ENCODE measurements at places on chromosomes 7 and 10.
A peak's percentile ranks its signal among the peaks of the same experiment; 100 is the strongest.

- no peak for DNase-seq
Observed at GRCh38 chr7:131553931-131554330, 2.5 kb downstream of the PODXL start.

GRCh38 chr10:45425621-45426563 is 51.9 kb downstream of the ALOX5 start:
- no peak for DNase-seq

DNA sequence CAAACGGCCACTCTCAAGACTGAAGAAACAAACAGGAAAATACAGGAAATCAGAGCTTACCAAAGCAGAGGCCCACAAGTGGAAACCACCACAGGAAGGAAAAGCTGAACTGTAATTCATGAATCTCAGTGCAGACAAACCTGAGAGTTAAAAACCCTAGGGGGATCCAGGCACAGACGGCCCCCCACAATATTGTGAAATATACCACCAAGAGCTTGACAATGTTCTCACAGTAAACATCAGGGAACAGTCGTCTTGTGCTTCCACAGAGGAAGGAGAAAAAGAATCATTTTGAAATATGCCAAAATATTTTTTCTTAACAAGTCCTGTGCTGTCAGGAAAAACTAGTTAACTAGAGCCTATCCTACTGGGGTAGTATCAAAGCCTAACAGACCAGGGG is 68.2 kb upstream of the NRG3 start:
- DNase-seq, result no peak

GRCh38 chr10:76444034-76444800 is 1012.8 kb downstream of the LRMDA start:
- peak; percentile 69 for DNase-seq

DNA sequence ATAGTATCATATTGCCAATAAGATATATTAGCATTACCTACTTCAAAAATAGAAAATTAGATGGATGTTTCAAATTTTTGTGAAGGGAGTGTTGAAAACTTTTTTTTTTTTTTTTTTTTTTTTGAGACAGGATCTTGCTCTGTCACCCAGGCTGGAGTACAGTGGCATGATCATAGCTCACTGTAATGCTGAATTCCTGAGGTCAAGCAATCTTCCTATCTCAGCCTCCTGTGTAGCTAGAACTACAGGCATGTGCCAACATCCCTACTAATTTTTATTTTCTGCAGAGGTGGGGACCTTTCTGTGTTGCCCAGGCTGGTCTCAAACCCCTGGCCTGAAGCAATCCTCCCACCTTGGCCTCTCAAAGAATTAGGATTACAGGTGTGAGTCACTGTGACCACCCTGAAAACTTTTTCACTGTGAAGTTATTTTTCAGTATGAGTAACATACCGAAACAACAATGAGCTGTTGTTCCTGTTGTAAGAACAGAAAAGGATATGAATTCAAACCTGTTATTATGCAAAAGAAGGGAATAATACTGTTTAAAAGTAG is 266.9 kb downstream of the NEBL start:
- no peak for DNase-seq

- no peak for DNase-seq
Observed at GRCh38 chr10:116143673-116144222, 129.3 kb downstream of the GFRA1 start.

- DNase-seq, result no peak
Observed at GRCh38 chr10:75379212-75379724, 22.3 kb downstream of the ZNF503 start.

- peak; percentile 81 for DNase-seq
Observed at GRCh38 chr10:86756511-86757112, at the start of gene BMPR1A. BMPR1A (plus strand) TSS chr10:86756619; CDS start chr10:86876019, 119,400 bp downstream.

DNA sequence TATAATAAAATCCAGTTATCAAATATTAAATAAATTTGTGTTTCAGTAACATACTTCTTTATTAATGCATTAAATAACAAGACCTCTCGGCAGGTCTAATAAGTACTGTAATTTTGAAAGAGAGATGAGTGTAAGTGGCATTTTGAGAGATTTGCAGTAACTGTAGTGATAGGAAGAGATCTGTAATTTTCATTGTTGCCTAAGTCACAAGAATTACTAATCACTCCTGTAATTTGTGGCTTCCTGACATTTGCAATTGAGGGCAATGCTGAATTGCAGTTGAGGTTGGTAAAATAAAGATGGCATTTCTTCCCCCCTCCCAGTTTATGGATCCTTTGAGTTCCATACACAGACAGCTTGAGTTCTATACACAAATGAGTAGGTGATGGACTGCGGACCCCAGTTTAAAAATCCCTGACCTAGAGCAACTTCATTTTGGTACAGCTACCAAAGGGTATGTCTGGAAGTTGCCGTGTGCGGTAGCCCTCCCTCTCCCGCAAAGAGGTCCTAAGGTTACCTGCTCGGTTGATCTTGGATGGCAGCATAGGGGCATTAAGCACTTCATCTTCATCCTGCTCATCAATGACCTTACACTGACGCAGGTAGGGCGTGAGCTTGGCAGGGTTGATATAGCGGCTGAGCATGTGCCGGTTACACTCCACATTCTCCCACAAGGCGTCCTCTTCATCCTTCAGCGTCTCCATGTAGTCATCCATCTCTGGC is 96.4 kb downstream of the CARD11 start:
- no peak for DNase-seq

GRCh38 chr10:34186745-34187144 is 628.4 kb downstream of the PARD3 start:
- DNase-seq, result no peak

DNA sequence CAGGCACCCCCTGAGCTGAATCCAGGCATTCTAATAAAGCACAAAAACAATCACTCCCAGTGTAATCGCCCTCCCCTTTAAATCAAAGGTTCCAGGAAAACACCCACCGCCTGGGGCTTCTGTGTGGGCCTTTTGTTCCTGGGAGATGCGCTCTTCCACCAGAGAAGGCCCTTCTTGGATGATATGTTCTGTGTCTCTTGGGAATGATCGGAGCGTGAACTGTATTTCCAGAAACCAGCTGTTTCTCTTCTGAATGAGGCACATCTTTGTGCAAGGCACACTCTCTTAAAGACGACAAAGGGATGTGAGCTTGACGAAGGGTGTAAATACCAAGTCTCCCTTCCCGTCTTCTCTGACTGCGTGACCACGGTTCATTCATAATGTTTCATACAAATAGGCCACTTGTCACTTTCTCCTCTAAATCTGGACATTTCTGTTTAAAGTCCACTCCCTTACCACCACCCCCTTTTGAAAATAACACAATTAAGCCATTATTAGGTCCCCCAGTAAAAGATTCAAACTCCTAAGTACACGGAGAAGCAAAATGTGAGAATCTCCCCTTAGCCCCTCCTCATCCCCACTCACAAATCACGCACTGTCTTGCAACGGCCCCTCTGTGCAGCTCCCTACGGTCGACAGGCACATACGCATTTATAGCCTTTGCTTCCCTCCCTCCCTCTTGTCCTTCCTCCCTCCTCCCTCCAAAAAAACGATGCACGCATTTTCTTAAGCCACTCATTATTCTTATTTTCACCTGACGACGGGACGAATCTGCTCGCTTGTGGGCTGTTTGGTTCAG is 45.6 kb upstream of the ENO4 start:
- no peak for DNase-seq

DNA sequence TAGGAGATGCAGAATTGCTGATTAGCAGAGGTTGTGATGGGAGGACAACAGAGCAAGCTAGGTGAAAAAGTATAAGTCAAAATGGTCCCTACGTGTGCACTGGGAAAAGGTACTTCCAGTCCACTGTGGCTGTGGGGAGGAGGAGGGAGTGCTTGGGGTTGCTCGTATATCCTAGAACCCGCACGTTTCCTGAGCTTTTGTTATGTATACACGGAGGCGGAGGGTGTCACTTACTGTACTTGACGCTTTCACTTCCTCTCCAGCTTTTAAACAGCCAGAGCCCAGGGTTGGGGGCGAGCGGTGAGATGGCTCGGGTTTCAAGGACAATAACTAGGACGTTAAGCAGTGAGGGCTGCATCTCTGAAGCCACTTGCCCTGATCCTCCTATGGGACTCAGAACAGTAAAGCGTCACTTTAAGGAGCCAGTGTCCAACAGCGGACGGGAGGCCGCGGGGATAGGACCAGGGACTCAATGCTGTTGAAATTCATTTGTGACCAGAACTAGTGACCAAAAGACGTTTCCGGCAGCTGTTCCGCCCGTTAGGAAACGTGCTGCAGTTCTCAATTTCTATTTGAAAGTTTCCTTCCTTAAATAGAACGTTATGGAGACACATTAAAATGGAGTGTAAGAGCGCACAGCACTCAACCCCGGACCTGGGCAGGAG is 985 bp upstream of the ETV1 start:
- DNase-seq, result peak; percentile 72

GRCh38 chr7:108094933-108095710 is 35.0 kb downstream of the LAMB4 start:
- no peak for DNase-seq

DNA sequence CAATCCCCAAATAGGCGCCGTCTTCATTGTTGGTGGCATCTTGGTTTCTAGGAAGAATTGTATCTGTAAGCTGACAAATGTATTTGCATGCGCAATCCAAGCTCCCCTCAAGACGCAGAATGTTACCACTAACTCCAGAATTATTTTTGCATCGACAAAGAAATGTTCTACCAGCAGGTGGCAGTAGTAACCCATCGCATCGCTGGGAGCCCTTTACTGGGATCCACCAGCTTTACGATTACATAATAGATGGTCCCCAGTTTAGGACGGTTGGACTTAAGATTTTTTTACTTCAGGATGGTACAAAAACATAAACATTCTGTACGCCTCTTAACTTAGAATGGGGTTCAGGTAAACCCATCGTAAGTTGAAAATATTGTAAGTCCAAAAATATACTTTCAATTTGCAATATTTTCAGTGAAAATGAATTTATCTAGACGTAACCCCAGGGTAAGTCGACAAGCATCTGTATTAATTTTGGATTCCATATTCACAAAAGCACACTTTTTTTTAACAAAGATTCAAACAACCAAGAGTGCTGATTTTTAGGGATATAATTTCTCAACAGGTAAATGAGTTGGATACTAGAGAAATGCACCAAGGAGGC is 114.0 kb upstream of the COBL start:
- no peak for DNase-seq

GRCh38 chr10:79209831-79210230 is 137.4 kb upstream of the PPIF start:
- no peak for DNase-seq

- DNase-seq, result no peak
Observed at GRCh38 chr7:69674701-69675182, 76.5 kb downstream of the AUTS2 start.

DNA sequence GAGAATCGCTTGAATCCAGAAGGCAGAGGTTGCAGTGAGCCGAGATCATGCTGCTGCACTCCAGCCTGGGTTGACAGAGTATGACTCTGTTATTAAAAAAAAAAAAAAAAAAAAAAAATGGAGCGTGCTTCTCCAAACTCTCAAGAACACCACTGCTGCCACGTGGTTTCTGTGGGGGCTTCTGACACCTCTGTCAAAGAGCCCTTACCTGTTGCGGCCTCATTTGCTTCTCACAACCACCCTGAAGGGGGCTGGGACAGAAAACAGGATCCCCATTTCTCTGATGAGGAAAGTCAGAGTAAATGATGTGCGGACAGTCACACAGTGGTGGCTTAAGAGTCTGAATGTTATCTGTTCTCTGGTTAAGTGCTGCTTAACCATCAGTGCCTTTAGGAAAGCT is 95.3 kb downstream of the RNF216 start:
- no peak for DNase-seq

GRCh38 chr10:31340343-31340742 is 21.3 kb downstream of the ZEB1 start:
- no peak for DNase-seq

GRCh38 chr7:92028686-92029085 is 88.0 kb downstream of the AKAP9 start:
- DNase-seq, result no peak

DNA sequence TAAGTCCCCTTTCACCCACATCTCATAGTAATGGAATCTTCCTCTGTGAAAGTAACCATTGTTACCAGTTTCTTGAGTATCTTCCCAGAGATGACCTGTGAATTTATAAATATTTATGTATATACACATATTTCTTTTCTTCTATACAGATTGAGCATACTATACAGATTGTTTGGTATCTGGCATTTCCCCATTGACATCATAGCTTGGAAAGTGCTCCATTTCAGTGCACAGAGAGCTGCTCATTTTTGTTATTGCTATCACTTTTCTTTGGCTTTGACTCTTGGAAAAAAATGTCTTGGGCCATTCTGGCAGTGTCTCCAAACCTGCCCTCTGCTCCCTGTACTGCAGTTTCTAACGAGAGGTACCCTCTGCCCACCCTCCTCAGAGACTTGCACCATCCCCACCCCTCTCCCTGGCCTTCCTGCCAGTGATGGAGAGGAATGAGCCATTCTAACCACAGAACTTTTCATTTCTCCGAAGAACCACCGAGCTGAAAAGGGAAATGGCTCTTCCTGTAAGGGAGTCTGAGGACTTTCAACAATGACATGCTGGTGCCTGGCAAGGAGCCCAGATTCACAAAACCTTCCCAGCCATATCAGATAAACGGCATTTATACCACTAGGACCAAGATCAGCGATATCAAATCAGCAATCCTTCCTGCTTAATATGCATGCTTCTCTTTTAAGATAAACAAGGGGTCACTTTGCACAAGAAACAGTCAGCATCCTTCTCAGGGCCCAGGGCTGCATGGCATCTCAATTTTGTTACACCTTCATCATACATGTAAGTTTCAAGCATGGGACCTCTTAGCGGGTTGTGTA is 19.7 kb upstream of the CCSER2 start:
- DNase-seq, result no peak

DNA sequence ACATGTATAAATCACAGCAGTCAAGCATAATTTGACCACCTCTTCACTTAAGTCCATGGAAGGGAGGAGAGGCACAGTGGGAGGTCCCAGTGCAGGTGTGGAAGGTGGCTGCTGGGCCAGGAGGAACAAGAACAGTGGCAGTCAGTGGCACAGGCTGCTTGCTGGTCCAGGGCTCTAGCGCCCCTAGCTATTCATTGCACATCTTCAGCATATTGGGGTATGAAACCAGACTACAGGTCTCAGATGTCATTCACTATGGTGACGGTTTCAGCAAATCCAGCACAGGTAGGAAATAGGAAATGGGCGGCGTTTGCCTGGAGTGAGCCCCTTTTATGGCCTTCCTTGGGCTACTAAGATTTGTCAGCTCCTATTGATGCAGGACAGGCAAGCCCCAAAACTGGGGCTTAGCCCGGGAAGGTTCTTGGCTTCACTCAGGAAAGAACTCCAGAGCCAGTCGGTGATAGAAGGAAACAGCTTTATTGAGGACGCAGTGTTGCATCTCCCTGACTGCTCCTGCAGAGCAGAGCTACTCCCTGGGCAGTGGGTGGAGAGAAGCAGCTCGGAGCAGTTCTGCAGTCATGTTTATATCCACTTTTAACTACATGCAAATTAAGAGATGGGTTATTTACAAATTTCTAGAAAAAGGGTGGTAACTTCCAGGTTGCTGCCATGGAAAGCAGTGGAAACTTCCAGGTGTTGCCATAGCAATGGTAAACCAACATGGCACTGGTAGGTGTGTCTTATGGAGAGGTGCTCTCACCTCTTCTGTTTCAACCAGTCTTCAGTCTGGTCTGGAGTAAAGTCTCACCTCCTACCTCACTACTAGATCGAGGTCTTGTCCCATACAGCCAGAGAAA is 608.8 kb downstream of the PARD3 start:
- DNase-seq, result no peak

Data from tibial artery (tissue), 4 donors.